Activated B cell treated with CpG ODN at 0.5 μM for 24 hours (primary cell): ENCODE measurements at places on chromosomes 2 and 18. TPM values are rescaled to one million over a fixed set of nuclear protein-coding genes. Genes with fewer than 3 reads are reported as not detected.

The CACNB4 gene
- total RNA-seq = 0.73 and 0.86 TPM in 2 replicates

The FIGLA gene
- total RNA-seq = not detected in 2 replicates

The PLGLB2 gene
- 2.5 and 2.8 TPM in 2 replicates for total RNA-seq

The ELOA2 gene
- not detected in 2 replicates for total RNA-seq

The CEBPZ gene
- 55.2 and 57.0 TPM in 2 replicates for total RNA-seq

The SEPTIN10 gene
- 0.35 and 0.69 TPM in 2 replicates for total RNA-seq

The CXCR1 gene
- not detected in 2 replicates for total RNA-seq

The DPP4 gene
- total RNA-seq = 1.9 and 2.5 TPM in 2 replicates

The RFX8 gene
- total RNA-seq = not detected in 2 replicates

The ANKRD53 gene
- total RNA-seq = 0.71 and 2.5 TPM in 2 replicates

The POTEF gene
- not detected in 2 replicates for total RNA-seq

The PROKR1 gene
- total RNA-seq = 0.05 and 0.09 TPM in 2 replicates

The TDRD15 gene
- total RNA-seq = 0.49 and 0.58 TPM in 2 replicates

The RFTN2 gene
- not detected in 2 replicates for total RNA-seq

The D2HGDH gene
- total RNA-seq = 37.7 and 55.4 TPM in 2 replicates

The IL1F10 gene
- total RNA-seq = not detected in 2 replicates

The RESP18 gene
- total RNA-seq = not detected in 2 replicates

The TRIM43 gene
- not detected in 2 replicates for total RNA-seq

The SLC38A11 gene
- 2.2 and 2.6 TPM in 2 replicates for total RNA-seq

The DCDC2C gene
- not detected in 2 replicates for total RNA-seq

The RASGRP3 gene
- total RNA-seq = 179 and 205 TPM in 2 replicates

The VAPA gene
- total RNA-seq = 114 and 124 TPM in 2 replicates

The FEZ2 gene
- total RNA-seq = 24.8 and 30.3 TPM in 2 replicates

The ACMSD gene
- total RNA-seq = not detected in 2 replicates

The FAM117B gene
- total RNA-seq = 21.3 and 22.5 TPM in 2 replicates

The C1QL2 gene
- not detected in 2 replicates for total RNA-seq

The GPBAR1 gene
- total RNA-seq = 0.67 and 0.81 TPM in 2 replicates

The SOX11 gene
- total RNA-seq = 0.05 TPM in 1 of 2 replicates, not detected in the other

The CD8A gene
- total RNA-seq = 0.18 and 0.24 TPM in 2 replicates

The SLC39A6 gene
- 17.6 and 18.6 TPM in 2 replicates for total RNA-seq

The OR6B2 gene
- not detected in 2 replicates for total RNA-seq

The MRO gene
- not detected in 2 replicates for total RNA-seq

The SCG2 gene
- total RNA-seq = 0.15 and 0.35 TPM in 2 replicates

The HOXD11 gene
- not detected in 2 replicates for total RNA-seq

The SLC11A1 gene
- 0.89 and 0.93 TPM in 2 replicates for total RNA-seq

The MSTN gene
- total RNA-seq = not detected in 2 replicates

The GPR39 gene
- total RNA-seq = not detected in 2 replicates

The NOSTRIN gene
- total RNA-seq = 0.07 TPM in 1 of 2 replicates, not detected in the other

The VWC2L gene
- not detected in 2 replicates for total RNA-seq

The MYOM1 gene
- 4.1 and 4.9 TPM in 2 replicates for total RNA-seq

The SLC9A2 gene
- not detected in 2 replicates for total RNA-seq

The C2orf15 gene
- 0.69 and 1.2 TPM in 2 replicates for total RNA-seq

The AFF3 gene
- 228 and 271 TPM in 2 replicates for total RNA-seq

The TSHZ1 gene
- total RNA-seq = 7.9 and 8.6 TPM in 2 replicates

The GPR75 gene
- 5.7 and 6.3 TPM in 2 replicates for total RNA-seq

The TUBB8B gene
- 0.22 TPM in 1 of 2 replicates, not detected in the other for total RNA-seq

The ANKRD29 gene
- total RNA-seq = not detected in 2 replicates

The TMEM178A gene
- not detected in 2 replicates for total RNA-seq

The SERPINB12 gene
- total RNA-seq = not detected in 2 replicates

The M1AP gene
- not detected in 2 replicates for total RNA-seq

The COLEC12 gene
- total RNA-seq = 0.05 TPM in 1 of 2 replicates, not detected in the other

The DOK6 gene
- not detected in 2 replicates for total RNA-seq

The NTSR2 gene
- not detected in 2 replicates for total RNA-seq

The PARD3B gene
- total RNA-seq = not detected in 2 replicates

The STPG4 gene
- total RNA-seq = 0.60 and 1.0 TPM in 2 replicates

The FAM161A gene
- 2.5 TPM in 2 replicates for total RNA-seq

The CD8B gene
- total RNA-seq = 0.15 TPM in 1 of 2 replicates, not detected in the other
